ENCODE measurements at places on chromosomes 11 and 22. TPM values are rescaled to one million over a fixed set of nuclear protein-coding genes. Genes with fewer than 3 reads are reported as not detected.

Gene FBLN1
- polyA plus RNA-seq: 81.7 TPM

Gene SYCE3
- not detected for polyA plus RNA-seq

Gene OR52E8
- not detected for polyA plus RNA-seq

DNA sequence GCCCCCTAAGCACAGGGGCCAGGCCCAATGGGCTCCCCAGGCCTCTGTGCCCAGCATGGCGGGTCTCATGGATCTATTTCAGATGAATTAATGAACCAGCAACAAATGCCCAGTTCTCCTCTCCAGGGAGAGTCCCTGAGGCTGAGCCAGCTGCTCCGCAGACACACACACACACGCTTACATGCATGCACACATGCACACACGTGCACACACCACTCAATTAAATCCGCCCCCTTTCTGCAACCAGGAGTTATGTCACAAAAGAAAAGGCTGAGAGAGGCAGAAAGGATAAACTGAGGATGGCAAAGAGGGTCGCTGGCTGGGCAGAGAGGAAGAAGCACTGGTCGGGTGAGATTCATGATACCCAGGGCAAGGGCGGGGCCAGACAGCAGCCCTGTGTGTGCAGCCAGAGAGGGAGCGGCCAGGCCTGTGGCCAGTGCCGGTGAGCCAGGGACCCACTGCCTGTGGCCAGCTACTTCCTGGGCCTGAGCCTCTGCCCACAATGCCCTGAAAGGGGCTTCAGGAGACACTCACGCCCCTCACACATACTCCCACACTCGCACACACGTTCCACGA, 19.8 kb downstream of the IL2RB start:
- H3K36me3 ChIP-seq: no peaks in the 10 kb centered on the region
- DNase-seq: no peak
- H3K4me1 ChIP-seq: no peaks in the 10 kb centered on the region
- H3K27me3 ChIP-seq: no peaks in the 10 kb centered on the region

DNA sequence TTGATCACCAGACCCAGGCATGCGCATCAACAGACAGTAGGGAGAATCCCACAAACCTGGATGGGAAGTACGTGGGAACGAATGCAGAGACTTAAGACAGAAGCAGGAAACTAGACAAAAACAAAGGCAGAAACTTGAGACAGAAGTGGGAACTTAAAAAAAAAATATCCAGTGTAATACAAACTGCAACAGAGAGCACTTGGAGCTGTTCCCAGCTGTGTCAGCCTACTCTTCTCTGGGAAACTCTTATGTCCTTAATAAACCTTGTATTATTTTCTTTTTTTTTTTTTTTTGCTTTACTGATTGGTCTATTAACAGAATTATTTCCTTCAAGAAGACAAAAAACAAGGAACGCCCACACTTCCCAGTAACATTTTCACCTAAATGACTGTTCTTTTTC, 1818.1 kb upstream of the RAG2 start:
- no peaks in the 10 kb centered on the region for H3K36me3 ChIP-seq
- no peaks in the 10 kb centered on the region for H3K27me3 ChIP-seq
- no peaks in the 10 kb centered on the region for H3K4me1 ChIP-seq
- DNase-seq: no peak
- H3K4me3 ChIP-seq: no peak overlapping the region

- no peaks in the 10 kb centered on the region for H3K27me3 ChIP-seq
- no peak overlapping the region for H3K27ac ChIP-seq
- no peak overlapping the region for H3K4me3 ChIP-seq
- H3K4me1 ChIP-seq: no peaks in the 10 kb centered on the region
- DNase-seq: no peak
These were observed 32.8 kb downstream of the CADM1 start for GRCh38 chr11:115471367-115471766.
